ENCODE measurements at places on chromosomes 12 and 14. TPM values are rescaled to one million over a fixed set of nuclear protein-coding genes. Genes with fewer than 3 reads are reported as not detected.

- DNase-seq, result no peak
Observed at GRCh38 chr12:48003226-48004052, 837 bp downstream of the COL2A1 start.

The MYH6 gene
- total RNA-seq, result not detected

- no peak for DNase-seq
Observed at GRCh38 chr14:37047996-37048395, 124.4 kb downstream of the SLC25A21 start.

The EPYC gene
- not detected for total RNA-seq

GRCh38 chr12:104448451-104448850, 8.3 kb upstream of the CHST11 start:
- DNase-seq, result no peak

GRCh38 chr14:30153717-30154116, 226.1 kb upstream of the PRKD1 start:
- DNase-seq, result no peak

GRCh38 chr12:132373901-132374611, 44.7 kb upstream of the GALNT9 start:
- DNase-seq, result peak; percentile 39

- no peak for DNase-seq
Observed at GRCh38 chr14:97155814-97156213, 358.6 kb downstream of the VRK1 start.

DNA sequence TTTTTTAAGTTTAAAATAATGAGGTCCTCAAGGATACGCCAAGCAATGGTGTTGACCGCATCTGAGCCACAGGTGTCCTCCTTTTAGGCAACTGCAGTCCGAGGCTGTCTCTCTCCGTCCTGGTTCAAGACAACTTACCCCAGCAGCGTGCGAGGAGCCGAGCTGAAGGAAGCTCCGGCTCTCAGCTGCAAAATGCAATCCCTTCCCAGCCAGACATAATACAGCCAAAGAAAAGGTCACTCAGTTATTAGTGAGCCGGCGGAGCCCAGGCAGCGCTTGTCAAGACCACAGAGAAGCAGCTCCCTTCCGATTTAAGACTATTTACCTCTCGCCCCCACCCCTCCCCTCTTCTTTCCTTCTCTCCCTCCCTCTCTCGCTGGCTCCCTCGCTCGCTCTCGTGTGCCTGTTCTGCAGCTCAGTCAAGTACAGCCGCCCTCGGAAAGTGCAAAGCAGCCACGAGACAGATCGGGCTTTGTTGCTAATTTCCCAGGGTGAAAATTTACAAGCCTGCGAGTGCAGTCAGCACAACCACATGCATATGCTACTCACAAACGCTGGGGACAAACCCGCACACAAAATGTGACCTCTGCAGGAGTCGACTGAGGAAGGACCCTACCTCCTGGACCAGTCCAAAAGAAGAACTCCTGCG, 363 bp upstream of the LMO3 start:
- DNase-seq, result peak; percentile 77

DNA sequence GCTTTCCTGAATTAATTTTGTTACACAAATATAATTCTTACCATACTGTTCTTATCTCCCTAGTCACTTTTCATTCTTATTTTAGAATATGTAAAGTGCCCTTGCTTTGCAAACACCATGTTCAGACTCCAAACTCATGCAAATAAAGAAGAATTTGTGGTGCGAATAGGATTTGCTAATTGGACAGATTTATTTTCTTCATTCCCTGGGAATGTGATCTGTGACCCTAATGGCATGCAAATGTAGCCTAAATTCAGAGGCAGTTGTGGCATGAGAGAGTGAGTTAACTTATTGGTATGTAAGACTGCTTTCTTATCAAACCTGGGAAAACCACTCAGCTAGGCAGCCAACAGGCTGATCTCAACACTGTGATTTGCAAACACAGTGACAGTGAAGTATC, 10.0 kb downstream of the CAPZA3 start:
- no peak for DNase-seq

DNA sequence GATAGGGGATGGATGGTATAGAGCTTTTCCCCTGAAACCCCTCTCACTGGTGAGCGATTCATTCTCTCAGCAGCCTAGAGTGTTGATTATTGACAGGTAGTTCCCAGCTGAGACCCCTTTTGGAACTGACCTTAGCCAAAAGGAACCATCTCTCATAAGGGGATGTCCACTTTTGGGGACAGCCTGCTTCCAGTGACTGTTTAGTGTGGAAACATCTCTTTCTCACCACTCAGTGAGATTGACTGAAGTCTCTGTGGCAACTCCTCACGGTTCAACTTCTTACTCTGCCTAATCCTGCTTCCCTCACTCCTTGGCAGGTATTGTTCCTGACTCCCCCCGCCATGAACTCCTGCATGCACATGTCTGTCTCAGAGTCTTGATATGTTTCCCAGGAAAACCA, 529.2 kb upstream of the ATP2B1 start:
- no peak for DNase-seq

DNA sequence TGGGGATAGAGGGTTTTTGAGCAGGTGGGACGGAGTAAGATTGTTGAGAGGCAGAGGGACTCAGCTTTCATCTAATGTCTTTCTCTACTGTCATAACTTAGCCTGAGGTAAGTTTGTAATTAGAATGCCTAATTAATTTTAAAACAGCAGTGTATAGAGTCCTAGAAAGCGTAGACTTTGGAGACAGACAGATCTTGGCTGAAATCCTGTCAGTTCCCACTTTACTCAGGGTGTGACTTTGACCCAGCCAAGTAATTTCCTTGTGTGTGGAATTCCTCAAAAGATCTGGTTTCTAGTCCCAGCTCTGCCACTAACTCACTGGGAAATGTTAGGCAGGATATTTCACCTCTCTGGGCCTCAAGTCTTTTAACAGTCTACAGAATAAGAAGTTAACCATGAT, 74.3 kb downstream of the SLC25A21 start:
- DNase-seq, result no peak

DNA sequence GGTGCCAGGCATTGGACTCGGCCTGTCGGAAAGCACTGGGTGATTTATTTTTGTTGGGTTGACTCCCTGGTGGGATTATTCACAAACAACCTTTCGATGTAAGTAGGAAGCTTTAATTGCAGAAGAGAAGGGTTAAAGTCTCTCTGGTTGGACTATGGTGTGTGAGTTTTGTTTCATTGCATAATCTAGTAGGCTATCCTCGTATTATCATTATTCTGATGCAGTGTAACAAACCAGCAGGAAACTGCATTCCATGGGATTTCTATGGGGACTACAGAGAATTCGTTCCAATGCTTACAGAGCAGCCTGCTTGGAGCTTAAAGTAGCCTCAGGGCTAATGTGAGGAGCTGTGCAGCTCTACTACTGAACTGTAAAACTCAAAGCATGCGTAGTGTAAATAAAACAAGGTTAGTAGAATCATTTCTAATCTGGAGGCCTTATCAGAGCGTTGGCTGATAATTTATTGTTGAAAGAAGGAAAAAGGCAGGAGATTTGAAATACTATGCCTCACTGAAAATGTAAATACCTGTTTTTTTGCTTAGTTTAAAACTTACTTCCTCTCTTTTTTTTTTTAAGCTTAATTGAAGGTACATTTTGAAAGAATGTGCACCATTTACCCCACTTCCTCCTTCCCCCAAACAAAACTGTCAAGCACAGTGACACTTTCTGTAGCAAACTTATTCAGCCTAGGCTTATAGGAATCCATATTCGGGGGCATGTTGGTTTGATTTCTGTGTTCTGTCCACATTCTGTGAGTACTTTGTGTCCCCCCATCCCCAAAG, 226.7 kb downstream of the NPAS3 start:
- no peak for DNase-seq

DNA sequence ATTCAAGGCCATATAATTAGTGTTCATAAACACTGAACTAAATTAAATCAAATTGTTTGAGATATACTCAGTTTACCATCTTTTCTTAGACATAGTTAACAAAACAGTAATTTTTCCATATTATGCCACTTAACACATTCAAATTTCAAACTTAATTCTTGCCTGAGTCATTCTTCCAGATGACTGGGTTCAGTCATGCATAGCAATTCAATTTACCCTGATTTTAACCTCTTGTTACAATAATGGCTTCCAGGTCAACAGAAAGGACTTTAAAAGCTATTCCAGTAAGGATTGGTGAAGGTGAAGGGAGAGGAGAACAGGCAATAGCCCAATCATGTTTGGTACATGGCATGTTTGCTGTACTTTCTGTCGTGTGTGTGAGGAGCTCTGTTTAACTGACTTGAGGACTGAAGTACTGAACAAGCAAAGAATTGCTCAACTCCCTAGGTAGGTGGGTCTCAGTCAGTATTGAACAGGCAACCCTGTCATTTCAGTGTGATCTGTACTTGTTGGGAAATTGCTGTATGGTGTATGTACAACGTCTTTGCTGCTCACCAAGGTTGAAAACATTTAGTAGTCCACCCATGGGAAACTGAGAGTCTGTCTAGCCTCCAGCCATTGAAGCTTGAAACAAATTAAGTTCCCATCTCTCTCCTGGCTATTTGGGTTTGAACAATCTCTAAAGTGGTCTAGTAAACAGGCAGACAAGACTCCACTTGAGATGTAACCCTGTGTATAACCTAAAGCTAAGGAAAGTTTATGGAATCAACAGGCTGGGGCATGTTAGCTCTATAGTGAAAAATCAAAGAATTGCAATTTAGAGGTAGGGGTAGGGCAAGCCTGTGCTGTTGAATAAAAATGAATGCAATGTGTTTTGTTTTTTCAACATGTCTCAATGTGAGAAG, 327.2 kb downstream of the BTG1 start:
- no peak for DNase-seq

DNA sequence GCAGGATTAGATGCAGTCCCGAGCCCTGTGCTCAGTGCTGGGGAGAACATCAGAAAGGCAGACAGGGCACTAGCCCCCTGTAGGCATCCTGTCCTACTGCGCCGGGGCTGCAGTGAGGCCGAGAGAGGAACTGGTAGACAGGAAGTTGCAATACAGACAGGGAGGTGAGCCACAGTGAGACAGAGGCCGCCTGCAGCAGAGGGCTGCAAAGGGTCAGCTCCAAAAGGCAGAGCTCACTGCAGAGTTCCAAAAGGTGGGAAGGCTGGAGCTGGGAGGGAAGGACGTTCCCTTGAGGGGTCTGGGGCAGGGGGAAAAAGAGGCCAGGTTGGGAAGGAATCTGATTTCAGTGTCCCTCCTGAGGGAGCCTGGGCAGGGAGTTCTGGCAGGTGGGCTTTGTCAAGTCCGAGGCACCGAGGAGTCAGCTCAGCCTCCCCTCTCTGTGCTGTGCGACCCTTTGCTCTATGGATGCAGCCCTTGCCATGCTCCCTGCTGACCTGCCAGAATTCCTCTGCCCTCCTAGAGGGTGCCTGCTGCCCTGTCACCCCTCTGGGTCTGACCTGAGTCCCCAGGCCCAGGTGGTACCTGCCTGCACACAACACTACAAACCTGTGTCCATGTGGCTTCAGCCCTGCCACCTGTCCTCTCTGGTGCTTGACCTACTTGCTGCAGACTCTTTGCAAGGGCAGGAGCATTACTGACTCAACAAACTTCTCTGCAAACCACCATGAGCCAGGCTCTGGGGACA, 63.5 kb downstream of the PRMT8 start:
- peak; percentile 7 for DNase-seq

The FRMD6 gene
- 56.7 TPM for total RNA-seq

The PAN2 gene
- total RNA-seq, result 40.1 TPM

The FLVCR2 gene
- total RNA-seq, result 15.4 TPM

- DNase-seq, result no peak
Observed at GRCh38 chr14:50070840-50071548, 45.4 kb downstream of the VCPKMT start.

- DNase-seq, result no peak
Observed at GRCh38 chr12:80232837-80233236, 133.5 kb downstream of the OTOGL start.

GRCh38 chr14:36383767-36384431, 63.5 kb upstream of the MBIP start:
- peak; percentile 91 for DNase-seq

GRCh38 chr14:32381869-32382268, 52.8 kb downstream of the AKAP6 start:
- DNase-seq, result no peak

GRCh38 chr14:49598189-49598484, 603 bp upstream of the LRR1 start:
- DNase-seq, result no peak

GRCh38 chr14:71119075-71119474, 211.8 kb downstream of the PCNX1 start:
- no peak for DNase-seq

GRCh38 chr14:104212206-104213095, 74.1 kb downstream of the KIF26A start:
- DNase-seq, result peak; percentile 25

DNA sequence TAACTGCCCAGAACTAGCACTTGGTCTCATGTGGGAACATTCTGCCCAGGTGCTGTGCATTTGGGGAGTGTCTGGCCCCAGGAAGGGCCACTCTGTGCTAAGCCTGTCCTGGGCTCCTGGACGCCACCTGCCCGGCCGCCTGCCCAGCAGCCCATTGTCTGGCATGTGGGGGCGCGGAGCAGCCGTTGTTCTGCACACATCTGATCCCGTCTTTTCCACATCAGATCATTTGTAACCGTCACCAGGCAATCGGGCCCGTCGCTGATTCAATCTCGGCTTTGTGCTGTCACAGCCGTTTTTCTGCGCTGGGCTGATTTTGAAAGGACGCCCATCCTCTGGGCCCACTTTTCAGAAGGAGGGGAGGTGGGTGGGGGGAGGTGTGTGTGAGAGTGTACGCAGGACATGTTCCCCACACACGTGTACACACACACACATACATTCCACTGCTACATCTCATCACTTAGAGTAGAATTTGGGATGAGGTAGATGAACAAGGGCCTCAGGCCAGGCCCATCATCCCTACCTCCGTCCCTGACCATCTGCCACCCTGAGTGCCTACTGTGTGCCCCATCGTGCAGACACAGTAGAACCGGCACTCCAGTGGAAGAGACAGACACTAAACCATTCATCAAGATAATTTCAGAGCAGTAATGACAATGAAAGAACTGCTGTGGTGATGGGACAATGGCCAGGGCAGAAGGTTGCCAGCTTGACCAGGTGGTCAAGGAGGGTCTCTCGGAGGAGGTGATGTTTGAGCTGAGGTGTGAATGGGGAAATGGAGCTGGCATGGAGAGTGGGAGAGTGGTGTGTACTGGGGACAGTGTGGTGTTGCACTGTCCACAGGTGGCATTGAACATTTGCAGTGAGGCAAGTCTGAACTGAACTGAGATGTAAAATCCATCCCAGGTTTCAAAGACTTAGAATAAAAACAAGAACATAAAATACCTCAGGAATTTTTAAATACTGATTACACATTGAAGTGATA, 19.0 kb downstream of the FAM222A start:
- DNase-seq, result peak; percentile 6

The LALBA gene
- not detected for total RNA-seq

GRCh38 chr12:4140581-4141301, 132.8 kb upstream of the CCND2 start:
- DNase-seq, result no peak

The NCAPD2 gene
- 19.9 TPM for total RNA-seq

DNA sequence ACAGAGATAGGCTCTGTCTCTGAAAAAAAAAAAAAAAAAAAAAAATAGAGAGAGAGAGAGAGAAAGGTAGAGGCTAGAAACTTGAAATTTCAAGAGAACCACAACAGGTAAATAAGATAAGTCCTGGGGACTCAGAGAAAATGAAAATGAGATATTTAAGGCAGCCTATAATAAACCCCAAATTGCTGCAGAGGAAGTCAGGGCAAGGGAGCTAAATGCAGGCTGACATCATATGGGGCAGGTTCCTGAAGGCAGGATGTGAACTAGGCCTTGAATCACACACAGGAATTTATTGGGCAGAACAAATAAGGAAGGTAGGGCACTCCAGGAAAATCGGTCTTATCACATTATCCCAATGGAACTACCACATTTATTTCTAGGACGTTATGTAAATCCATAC, 54.9 kb upstream of the NUDT4 start:
- no peak for DNase-seq

The SLC6A15 gene
- total RNA-seq, result 0.15 TPM

GRCh38 chr14:69727860-69728259, 39.1 kb upstream of the SRSF5 start:
- DNase-seq, result no peak

All from aorta (tissue), 5 donors.